Activated CD8-positive, alpha-beta memory T cell treated with anti-CD3 and anti-CD28 coated beads for 1 hour (primary cell): ENCODE measurements at places on chromosomes 11 and 22.

- DNase-seq = no peak
Measured at GRCh38 chr11:127126986-127127385, 126.4 kb upstream of the KIRREL3 start.

- DNase-seq = no peak
Measured at GRCh38 chr11:103898065-103898464, 138.4 kb upstream of the DDI1 start.

- no peak for DNase-seq
Measured at GRCh38 chr11:73466643-73467042, 90.4 kb downstream of the RELT start.

- DNase-seq = no peak
Measured at GRCh38 chr11:106216281-106216680, 138.8 kb downstream of the AASDHPPT start.

GRCh38 chr22:32076761-32077084, 33.7 kb downstream of the SLC5A1 start:
- DNase-seq = no peak

DNA sequence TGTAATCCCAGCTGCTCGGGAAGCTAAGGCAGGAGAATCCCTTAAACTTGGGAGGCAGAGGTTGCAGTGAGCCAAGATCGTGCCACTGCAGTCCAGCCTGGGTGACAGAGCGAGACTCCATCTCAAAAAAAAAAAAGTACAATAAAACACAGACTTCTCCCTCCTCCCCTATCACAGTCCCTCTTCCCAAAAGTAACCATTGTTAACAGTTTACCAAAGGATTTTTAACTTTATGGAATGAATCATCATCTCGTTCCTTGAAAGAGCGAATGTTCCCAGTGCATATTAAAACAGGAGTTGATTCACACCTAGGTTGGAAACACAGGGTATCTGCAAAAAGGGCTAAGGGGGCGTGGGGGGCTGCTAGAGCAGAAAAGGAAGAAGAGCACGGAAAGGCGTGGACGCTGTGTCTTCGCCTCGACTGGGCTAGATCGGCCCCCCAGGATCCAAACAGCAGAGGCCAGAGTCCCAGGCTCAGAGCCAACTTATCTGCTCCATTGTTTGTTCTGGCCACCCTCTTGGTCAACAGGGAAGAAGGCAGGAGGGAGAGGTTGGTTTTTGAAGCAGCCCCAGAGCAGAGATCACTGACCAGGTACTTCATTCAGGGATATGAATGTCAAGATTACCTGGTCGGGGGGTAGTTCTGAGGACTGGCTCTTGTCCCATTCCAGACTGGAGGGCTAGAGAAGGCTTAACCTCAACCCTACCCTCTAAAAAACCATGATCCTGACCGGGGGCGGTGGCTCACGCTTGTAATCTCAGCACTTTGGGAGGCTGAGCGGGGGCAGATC, 2.1 kb upstream of the AHNAK start:
- no peak for DNase-seq

DNA sequence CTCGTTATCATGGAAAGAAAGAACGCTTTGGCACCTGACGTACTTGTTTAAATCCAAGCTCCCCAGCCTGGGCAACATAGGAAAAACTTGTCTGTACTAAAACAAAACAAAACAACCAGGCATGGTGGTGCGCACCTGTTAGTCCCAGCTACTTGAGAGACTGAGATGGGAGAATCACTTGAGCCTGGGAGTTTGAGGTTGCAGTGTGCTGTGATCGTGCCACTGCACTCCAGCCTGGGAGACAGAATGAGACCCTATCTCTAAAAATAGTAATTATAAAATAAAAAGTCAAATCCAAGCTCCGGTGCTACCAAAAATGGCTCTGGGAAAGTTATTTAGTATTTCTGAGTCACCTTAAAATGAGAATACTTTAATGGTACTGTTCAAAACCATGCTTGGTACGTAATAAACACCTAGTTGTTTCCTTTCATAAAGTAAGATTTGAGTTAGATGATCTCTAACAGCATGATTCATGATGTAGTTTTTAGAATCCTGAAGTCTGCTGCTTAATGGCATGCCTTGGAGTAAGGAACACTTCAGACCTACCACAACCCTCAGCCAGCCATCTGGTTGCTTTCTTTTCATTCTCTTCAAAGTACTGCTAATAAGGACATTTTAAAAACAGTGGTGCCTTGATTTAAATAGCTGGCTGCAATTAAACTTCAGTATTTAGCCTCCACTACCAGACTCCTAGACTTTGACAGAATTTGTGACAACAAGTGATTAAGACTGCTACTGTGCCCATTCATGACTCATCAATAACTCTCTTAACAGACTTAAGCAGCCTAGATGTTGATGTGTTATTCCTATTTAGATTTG, 8.4 kb downstream of the PPME1 start:
- DNase-seq = no peak
